Left colon (tissue), 2 donors: ENCODE measurements at places on chromosomes 5 and 9. TPM values are rescaled to one million over a fixed set of nuclear protein-coding genes. Genes with fewer than 3 reads are reported as not detected.

Gene S1PR3
- total RNA-seq, result 1.7 TPM

Gene ROPN1L
- total RNA-seq, result not detected

Gene MAP1B
- 6.4 TPM for total RNA-seq

Gene C1QTNF2
- total RNA-seq, result 0.73 TPM

Gene IFNA21
- total RNA-seq, result not detected

Gene OR2V2
- not detected for total RNA-seq

Gene DCAF12
- total RNA-seq, result 36.9 TPM
